RKO (cell line): ENCODE measurements at places on chromosomes 16 and 17.
A peak's percentile ranks its signal among the peaks of the same experiment; 100 is the strongest.

- no peak for DNase-seq
These were observed 20.5 kb downstream of the SOX9 start for GRCh38 chr17:72141336-72141735.

DNA sequence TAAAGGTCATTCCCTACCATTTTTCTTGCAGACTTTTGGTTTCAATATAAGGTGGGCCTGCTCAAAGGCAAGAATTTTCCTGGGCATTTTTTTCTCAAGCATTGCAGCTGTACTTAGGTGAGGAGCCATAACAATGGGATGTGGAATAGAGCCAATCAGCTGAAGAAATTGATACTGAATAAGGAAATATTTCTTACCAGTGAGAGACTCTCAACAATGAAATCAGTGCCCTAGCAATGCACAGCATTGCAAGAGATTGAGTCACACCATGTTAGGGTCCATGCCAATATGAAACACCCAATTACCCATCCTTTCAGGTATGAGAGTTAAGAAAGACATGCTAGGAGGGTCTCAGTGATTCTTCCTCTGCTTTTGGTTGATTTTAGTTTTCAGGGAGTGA is 237.6 kb downstream of the SOX9 start:
- no peak for DNase-seq

DNA sequence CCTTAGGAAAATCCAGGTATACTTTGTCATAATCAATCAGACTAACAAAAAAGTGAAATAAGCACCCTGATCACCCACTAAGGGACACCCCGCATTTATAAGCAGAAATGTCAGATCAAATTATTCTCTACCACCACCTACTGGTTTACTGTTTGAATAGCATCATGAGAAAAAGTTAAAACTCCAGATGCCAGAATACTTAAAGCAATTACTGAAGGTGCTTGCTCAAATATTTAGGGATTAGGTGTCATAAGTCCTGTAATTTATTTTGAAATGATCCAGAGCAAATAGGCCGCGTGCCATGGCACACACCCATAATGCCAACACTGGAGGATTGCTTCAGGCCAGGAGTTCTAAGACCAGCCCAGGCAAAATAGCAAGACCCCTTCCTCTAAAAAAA is 2.3 kb downstream of the TOP2A start:
- peak; percentile 78 for DNase-seq

DNA sequence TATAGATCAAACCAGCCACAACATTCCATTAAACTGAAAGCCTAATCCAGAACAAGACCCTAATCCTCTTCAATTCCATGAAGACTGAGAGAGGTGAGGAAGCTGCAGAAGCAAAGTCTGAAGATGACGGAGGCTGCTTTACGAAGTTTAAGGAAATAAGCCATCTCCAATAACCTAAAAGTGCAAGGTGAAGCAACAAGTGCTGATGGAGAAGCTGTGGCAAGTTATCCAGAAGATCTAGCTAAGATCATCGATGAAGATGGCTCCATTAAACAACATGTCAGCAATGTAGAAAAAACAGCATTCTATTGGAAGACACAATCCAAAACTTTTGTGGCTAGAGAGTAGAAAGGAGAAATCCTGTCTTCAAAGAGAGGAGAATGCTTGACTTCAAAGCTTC is 69.6 kb downstream of the KANSL1 start:
- no peak for DNase-seq

GRCh38 chr16:3643095-3643730 is 11.3 kb upstream of the DNASE1 start:
- DNase-seq: no peak

- peak; percentile 69 for DNase-seq
These were observed 680 bp downstream of the SKA2 start for GRCh38 chr17:59154292-59154720.

DNA sequence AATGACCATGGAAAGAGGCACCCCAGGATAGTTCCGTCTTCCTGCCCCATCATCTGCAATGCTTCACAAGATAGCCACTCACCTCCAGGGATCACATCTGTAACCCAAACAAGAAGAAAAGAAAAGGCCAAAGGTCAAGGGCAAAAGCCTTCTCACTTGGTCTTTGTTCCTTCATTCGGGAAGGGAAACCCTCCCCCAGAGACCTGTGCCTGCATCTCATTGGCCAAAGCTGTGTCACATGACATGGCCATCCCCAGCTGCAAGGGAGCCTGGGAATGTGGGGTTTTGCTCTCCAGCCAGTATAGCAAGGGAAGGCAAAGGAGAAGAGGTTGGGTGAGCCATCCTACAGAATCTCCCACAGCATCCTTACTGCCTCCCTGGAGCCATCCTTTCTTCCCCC is 47.9 kb downstream of the NOL11 start:
- no peak for DNase-seq

GRCh38 chr16:28003923-28004322 is 59.6 kb downstream of the GSG1L start:
- no peak for DNase-seq

DNA sequence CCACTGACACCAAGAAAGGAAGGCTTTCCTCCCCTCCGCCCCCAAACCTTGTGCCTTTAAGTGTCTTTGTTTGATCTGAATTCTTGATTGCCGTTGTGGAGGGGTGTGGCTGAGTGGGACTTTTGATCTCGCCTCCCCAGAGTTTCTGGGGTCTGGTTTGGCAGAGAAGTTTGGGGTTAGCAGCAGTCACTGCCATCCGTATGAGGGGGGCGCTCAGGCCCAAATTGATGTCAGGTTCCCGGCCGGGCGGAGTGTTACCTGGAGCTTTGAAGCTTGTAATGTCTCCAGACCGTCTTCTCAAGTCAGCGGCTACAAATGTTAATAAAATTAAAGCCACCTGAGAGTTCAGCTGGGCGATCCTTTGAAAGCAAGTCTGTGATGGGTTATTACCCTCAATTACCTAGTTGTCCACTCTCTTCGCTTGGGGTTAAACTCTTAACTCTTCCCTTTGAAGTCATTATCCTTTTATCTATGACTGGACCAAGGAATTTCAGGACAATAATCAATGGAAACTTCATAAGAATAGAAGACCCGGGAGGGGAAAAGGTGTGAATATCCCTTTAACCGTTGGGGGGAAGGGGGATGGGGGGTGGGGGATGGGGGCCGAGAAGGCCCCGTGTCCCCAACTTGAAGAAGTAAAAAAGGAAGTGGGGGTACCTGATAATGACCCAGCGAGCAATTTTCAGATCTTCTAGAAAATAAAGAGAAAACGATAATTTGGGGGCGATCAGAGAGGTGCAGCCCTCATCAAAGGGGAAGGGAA is 31.8 kb upstream of the AXIN2 start:
- DNase-seq: no peak

GRCh38 chr17:75064867-75065561 is 18.0 kb downstream of the KCTD2 start:
- DNase-seq: no peak

DNA sequence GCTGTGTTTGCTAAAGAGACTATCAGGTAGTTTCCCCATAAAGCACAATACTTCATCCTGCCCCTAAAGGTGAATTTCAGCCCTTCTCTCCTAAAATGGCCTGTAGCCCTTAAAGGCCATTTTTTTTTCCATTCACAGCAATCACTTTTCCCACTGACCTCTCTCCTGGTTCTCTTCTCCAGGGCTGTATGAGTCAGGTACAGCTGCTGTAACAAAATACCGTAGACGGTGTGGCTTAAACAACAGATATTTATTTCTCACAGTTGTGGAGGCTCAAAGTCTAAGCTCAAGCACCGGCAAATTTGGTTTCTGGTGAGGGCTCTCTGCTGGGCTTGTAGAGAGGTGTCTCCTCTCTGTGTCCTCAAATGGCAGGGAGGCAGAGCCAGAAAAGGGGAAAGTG is 44.7 kb downstream of the ZNF18 start:
- no peak for DNase-seq

- DNase-seq: no peak
These were observed 492 bp downstream of the SLC25A39 start for GRCh38 chr17:44324092-44324570.

DNA sequence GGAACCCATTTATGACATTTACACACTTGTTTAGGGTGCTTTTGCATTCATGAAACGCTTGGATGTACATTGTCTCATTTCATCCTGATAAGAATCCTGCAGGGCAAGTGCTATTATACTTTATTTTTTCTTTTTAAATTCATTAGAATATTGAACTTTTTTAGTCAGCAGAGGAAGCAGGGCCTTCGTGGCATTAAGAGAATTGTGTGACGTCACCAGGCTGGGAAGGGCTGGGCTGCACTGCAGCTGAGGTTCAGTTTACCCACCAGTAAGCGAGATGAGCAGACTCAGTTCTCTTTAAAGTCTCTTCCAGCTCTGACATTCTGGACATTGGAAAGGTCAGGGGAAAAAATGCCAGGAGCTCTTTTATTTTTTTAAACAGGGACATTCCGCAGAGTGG is 159.0 kb downstream of the MRM1 start:
- no peak for DNase-seq

DNA sequence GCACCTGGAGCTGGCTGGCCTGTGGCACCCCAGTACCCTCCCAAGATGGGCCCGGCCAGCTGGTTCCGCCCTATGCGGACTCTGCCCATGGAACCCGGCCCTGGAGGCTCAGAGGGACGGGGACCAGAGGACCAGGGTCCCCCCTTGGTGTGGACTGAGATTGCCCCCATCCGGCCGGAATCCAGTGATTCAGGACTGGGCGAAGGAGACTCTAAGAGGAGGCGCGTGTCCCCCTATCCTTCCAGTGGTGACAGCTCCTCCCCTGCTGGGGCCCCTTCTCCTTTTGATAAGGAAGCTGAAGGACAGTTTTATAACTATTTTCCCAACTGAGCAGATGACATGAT is 12.0 kb downstream of the TBX21 start:
- no peak for DNase-seq

- DNase-seq: peak; percentile 70
These were observed 8.0 kb upstream of the VAT1L start for GRCh38 chr16:77780378-77780837.

- DNase-seq: no peak
These were observed 19.2 kb downstream of the HNF1B start for GRCh38 chr17:37725601-37726146.

GRCh38 chr17:811051-811784 is 29.1 kb downstream of the MRM3 start:
- DNase-seq: no peak

DNA sequence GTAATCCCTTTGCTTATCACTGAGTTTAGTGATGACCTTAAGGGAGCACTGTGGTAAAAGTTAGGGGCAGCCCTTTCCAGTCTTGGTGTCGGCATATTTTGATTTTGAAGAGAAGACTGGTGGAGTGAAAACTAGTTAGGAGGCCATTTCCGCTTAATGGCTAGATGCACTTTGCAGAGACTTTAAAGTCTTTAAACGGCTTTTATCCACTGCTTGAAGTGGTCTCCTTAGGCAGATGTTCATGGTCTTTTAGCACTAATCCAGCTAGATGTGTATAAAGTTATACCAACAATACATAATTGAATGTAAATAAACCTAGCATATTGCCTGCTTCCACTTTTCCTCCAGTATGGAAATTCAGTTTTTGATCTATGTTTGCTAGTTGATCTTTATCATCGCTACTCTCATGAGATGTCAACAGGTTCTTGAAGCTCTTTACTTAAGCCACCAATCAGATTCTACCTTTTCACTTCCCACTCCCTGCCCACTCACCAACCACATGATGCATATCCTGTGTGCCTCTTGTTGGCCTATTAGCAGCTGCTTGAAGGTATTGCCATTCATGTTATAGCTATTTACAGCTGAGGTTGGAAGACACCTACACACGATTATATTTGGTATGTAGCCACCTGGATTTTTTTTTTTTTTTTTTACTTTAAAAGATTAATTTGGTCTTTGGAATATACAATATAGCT is 132.0 kb downstream of the NLK start:
- DNase-seq: peak; percentile 27

DNA sequence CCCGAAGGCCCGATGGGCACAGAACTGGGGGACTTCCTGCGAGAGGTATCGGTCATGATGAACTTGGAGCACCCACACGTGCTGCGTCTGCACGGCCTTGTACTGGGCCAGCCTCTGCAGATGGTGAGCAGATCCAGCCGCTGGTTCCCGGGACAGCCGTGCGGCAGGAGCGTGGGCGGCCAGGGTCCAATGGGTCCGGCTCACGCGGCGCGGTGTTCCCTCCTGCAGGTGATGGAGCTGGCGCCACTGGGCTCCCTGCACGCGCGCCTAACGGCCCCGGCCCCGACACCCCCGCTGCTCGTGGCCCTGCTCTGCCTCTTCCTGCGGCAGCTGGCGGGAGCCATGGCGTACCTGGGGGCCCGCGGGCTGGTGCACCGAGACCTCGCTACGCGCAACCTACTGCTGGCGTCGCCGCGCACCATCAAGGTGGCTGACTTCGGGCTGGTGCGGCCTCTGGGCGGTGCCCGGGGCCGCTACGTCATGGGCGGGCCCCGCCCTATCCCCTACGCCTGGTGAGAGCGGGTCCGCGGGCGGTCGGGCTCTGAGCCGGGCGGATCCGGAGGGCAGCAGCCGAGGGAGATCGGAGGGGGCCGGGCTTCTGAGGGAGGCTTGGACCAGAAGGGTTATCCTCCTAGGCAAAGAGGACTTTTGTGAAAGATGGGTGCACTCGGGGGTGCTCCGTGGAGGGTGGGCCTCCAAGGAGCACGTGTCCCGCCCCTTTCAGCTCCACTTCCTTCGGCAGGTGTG is 3.0 kb downstream of the TNK1 start:
- DNase-seq: no peak

GRCh38 chr16:11250091-11250785 is 5.8 kb downstream of the SOCS1 start:
- DNase-seq: no peak

- DNase-seq: peak; percentile 42
These were observed 255.7 kb upstream of the DYNLRB2 start for GRCh38 chr16:80285104-80285503.

GRCh38 chr17:34370376-34370996 is 7.5 kb upstream of the CCL1 start:
- DNase-seq: no peak

DNA sequence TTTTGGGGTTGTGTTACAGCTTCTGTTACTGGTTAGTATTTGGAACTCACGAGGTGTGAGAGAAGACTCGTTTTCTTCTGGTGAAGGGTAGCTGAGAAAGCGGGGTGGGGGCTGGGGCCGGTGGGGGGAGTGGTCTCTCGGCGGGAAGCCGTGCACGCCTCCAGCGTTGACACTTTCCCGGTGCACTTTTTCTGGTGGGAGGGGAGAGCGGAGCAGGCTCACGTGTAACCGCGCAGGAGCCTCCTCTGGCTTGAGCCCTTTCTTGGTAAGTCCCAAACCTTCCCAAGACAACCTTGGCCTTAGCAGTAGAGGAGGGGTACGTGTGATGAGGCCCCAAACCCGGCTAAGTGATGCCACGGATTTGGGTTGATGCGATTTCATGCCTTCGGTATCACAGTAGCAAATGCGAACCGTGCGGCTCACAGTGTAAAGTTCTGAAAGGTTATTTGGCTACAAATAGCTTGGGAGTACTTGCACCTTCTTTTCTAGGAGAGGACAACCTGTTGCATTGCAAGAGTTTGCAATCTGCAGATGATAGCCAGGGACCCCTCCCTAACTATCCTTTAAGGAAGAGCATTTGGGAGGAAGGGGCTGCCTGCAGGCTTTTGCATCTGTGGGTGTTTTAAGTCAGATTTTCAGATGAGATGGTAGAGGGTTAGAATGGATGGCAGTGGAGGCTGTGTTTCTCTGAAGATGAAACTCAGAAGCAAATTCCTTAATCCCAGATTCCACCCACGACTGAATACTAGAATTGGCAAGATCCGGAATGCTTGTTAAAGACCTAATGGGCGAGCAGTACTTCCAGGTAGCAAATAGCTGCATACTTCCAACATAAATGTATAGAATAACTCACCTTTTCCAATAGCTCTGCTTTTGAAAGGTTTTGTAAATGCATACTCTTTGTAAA is 1.5 kb downstream of the HLF start:
- DNase-seq: no peak

GRCh38 chr17:6446516-6447100 is 2.4 kb downstream of the PIMREG start:
- no peak for DNase-seq

- no peak for DNase-seq
These were observed 74.8 kb upstream of the CDC42EP4 start for GRCh38 chr17:73386561-73386960.
